ENCODE measurements at places on chromosomes 2 and 18.

GRCh38 chr2:1816414-1816911 lies 72.1 kb upstream of the PXDN start:
- H3K27me3 ChIP-seq = peaks cover 3% of the 10 kb centered on the region
- no peak overlapping the region for H3K27ac ChIP-seq
- peaks cover 3% of the 10 kb centered on the region for H3K4me1 ChIP-seq
- H3K4me3 ChIP-seq = no peak overlapping the region
- H3K36me3 ChIP-seq = no peaks in the 10 kb centered on the region
- no peak for DNase-seq

- H3K4me3 ChIP-seq = no peak overlapping the region
- H3K4me1 ChIP-seq = no peaks in the 10 kb centered on the region
- no peak for DNase-seq
These were observed 269.5 kb downstream of the EIPR1 start for GRCh38 chr2:3108105-3108504.

- no peaks in the 10 kb centered on the region for H3K4me1 ChIP-seq
- no peak overlapping the region for H3K4me3 ChIP-seq
- H3K27ac ChIP-seq = no peak overlapping the region
- no peaks in the 10 kb centered on the region for H3K36me3 ChIP-seq
- DNase-seq = no peak
These were observed 67.3 kb upstream of the ST6GAL2 start for GRCh38 chr2:106953236-106953635.

DNA sequence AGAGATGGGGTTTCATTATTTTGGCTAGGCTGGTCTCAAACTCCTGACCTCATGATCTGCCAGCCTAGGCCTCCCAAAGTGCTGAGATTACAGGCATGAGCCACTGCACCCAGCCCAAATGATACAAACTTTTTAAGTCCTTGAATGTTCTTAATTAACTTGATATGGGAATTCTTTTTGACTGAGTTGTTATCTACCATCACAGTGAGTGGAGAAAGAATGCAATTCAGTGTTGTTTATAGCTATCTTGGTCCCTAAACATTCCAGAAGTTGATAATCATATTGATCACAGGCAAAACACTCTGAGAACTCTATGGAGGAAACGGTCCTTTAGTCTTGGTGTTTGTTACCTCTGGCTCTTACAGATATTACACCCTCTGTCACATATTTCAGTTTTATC lies 1072.5 kb downstream of the SUCLG1 start:
- no peak for DNase-seq
- H3K27ac ChIP-seq = no peak overlapping the region
- H3K4me1 ChIP-seq = no peaks in the 10 kb centered on the region
- H3K27me3 ChIP-seq = no peaks in the 10 kb centered on the region
- no peak overlapping the region for H3K4me3 ChIP-seq
- no peaks in the 10 kb centered on the region for H3K36me3 ChIP-seq

DNA sequence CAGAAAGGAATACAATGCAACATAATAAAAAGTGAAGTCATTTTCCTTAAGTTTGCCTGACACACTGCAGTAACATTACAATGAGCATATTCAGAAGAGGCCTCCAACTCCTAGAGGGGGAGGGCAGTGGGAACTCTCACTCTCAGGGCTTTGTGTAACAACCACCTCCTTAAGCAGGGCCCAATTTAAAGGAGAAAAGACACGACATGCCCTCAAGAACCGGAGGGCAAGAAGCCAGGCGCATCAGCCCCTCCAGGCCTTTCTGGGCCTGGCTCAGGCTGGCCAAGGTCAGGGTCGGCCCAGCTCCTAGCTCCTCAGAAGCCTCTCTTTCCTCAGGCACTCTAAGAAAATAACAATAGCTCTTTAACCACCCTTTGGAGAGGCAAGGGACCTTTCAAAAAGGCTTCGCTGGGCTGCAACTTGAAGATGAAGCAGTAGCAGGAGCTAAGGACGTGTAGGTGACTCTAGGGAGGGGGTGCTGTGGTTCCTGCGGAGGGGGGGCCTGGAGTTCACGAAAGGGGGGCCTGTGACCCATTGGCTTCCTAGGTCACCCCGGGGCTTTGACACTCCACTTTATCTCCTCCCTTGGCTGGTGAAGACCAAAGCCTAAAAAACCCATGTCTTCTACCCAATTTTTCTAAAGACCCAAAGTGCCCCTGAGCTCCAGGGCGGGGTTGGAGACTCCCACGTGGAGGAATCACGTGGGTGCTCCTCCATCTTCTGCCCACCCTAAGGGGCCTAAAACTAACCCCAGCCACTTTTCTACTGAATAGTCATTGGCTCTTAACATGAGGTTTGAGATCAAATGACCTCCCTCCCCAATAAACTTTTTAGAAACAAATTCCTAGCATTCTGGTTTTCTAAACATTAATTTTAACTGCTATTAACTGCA lies 13.3 kb downstream of the SERTAD2 start:
- peaks cover 13% of the 10 kb centered on the region for H3K36me3 ChIP-seq
- H3K27ac ChIP-seq = no peak overlapping the region
- H3K27me3 ChIP-seq = no peaks in the 10 kb centered on the region
- H3K4me1 ChIP-seq = peaks cover 81% of the 10 kb centered on the region
- DNase-seq = no peak
- H3K4me3 ChIP-seq = no peak overlapping the region

GRCh38 chr2:101725515-101726192 lies 28.1 kb downstream of the MAP4K4 start:
- no peak overlapping the region for H3K27ac ChIP-seq
- peaks cover 12% of the 10 kb centered on the region for H3K36me3 ChIP-seq
- no peak overlapping the region for H3K4me3 ChIP-seq

- peaks cover 1% of the 10 kb centered on the region for H3K27me3 ChIP-seq
- H3K4me1 ChIP-seq = peaks cover 40% of the 10 kb centered on the region
- no peak overlapping the region for H3K27ac ChIP-seq
These were observed 51.5 kb downstream of the PLB1 start for GRCh38 chr2:28547223-28547860.

- H3K4me3 ChIP-seq = no peak overlapping the region
- H3K27me3 ChIP-seq = peaks cover 10% of the 10 kb centered on the region
- H3K27ac ChIP-seq = no peak overlapping the region
- no peaks in the 10 kb centered on the region for H3K4me1 ChIP-seq
- no peak for DNase-seq
These were observed 10.4 kb downstream of the RNF152 start for GRCh38 chr18:61882296-61883004.

GRCh38 chr2:176581557-176582165 lies 312.4 kb downstream of the MTX2 start:
- H3K4me1 ChIP-seq = peaks cover 9% of the 10 kb centered on the region
- H3K4me3 ChIP-seq = no peak overlapping the region
- peaks cover 1% of the 10 kb centered on the region for H3K36me3 ChIP-seq

GRCh38 chr2:83602753-83603152 lies 856.3 kb downstream of the SUCLG1 start:
- no peak overlapping the region for H3K4me3 ChIP-seq
- no peaks in the 10 kb centered on the region for H3K27me3 ChIP-seq
- no peaks in the 10 kb centered on the region for H3K4me1 ChIP-seq
- no peak overlapping the region for H3K27ac ChIP-seq

DNA sequence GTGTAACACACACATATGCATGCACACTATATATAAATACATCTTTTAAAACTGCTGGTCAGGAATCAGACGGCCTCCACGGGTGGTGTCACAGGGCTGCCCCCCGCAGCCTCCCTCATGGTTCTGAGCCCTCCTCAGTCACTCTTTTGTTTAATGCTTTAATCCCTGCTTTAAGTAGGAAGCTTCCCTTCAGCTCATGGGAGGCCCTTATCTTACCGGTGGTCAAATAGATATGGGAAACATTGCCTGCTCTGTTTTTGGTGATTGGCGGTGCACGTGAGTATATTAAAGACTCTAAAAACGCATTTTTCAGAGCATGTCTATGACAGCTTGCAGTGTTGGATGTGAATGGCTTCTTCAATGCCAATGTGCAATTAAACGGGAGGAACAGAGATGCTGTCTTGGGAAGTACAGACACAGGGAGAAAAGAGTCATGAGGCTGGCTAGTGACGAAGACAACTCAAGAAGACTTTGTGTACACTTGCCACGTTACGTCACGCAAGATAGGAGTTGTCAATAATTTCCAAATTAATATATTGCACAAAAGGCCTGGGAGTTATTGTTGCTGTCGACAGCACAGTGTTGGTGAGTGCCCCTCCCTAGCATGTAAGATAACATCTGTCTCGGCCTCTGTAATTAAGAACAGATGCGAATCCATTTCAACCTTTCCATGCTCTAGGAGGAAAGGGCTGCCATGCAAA lies 23.3 kb downstream of the GNLY start:
- DNase-seq = no peak
- peaks cover 36% of the 10 kb centered on the region for H3K4me1 ChIP-seq
- peaks cover 7% of the 10 kb centered on the region for H3K36me3 ChIP-seq
- H3K27me3 ChIP-seq = no peaks in the 10 kb centered on the region

- DNase-seq = no peak
- H3K27ac ChIP-seq = no peak overlapping the region
- H3K27me3 ChIP-seq = no peaks in the 10 kb centered on the region
- H3K4me1 ChIP-seq = no peaks in the 10 kb centered on the region
- no peaks in the 10 kb centered on the region for H3K36me3 ChIP-seq
These were observed 154.2 kb upstream of the KYNU start for GRCh38 chr2:142723236-142723635.

DNA sequence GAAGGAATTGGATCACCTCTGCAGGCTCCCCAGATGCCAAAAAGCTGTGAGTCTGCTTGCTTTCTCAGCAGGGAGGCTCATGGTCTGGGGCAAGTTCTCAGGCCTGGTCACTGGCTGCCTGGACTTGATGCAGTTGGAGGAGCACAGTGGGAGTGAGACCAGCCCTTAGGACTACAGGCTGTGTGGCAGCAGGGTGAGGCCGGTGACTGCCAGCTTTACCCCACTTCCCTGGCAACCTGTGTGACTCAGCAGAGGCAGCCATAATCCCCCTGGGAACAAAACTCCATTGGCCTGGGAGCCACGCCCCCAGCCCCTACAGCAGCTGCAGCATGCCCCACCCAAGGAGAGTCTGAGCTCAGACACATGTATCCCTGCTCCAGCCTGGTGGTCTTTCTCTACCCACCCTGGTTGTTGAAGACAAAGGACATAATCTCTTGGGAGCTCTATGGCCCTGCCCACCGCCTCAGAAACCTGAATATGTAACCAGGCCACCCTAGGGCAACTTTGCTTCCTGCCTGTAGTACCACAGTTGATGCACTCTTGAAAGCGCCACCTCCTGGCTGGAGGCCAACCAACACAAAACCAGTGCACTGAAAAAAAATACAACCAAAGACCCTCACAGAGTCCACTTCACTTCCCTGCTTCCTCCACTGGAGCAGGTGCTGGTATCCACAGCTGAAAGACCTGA lies 106.8 kb upstream of the SPATS2L start:
- no peak overlapping the region for H3K27ac ChIP-seq
- H3K27me3 ChIP-seq = peaks cover 10% of the 10 kb centered on the region
- DNase-seq = no peak

GRCh38 chr2:88599527-88599926 lies 27.7 kb downstream of the EIF2AK3 start:
- peaks cover 12% of the 10 kb centered on the region for H3K36me3 ChIP-seq
- no peaks in the 10 kb centered on the region for H3K27me3 ChIP-seq
- peak overlapping the region; percentile 64 for H3K27ac ChIP-seq
- no peak overlapping the region for H3K4me3 ChIP-seq
